NCI-H2171 (cell line): ENCODE measurements at places on chromosomes 1 and 21.

GRCh38 chr1:108038653-108039236 lies 73.8 kb upstream of the VAV3 start:
- DNase-seq, result no peak

DNA sequence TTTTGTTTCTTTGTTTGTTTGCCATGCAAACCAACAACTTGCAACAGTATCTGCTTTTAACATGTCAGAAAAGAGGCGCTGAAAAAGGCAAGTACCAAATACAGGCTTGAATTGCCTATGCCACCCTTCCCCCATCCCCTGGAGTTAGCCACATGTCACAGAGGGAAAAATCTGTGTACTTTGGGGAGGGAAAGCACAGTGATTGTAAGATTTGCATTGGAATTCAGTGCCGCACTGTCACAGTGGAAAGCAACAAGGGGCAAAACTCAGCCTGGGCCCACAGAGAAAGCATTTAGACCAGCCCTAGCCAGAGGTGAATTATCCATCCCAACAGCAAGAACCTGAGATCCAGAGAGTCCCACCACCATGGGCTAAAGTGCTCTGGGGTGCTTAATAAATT lies 52.4 kb upstream of the ACADM start:
- no peak for DNase-seq

GRCh38 chr1:208369658-208370057 lies 125.5 kb upstream of the PLXNA2 start:
- no peak for DNase-seq

DNA sequence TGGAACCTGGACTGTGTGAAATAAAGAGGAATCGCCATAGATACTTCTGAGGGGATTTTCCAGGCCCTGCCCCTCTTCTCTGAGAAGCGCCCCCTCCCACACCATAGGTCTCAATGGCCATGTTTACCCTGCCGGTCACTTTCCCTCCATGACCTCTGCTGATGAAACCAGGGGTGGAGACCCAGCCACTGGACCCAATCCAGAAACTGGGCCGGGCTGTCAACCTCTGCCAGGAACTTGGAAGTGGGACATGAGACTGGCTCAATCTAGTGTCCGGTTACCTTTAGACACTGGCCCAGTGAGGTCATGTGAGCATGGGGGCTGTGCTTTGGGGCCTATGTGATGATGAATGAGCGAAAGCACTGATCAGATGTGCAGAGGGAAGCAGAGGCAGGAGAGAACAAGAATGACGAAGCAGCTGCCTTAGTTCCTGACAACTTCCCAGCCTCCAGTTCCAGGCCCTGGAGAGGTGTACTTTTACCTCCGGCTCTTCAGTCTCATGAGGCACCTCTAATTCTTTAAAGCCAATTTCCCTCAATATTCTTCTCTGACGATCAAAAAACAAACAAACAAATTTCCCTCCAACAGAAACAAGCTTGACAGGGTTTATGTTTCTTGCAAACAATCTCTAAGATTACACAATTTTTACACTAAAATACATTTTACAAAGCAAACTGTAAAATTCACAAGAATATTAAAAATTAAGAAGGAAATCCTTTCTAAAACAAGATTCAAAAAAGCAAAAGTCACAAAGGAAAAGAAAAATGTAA lies 4.9 kb downstream of the ASAP3 start:
- no peak for DNase-seq

GRCh38 chr1:60889709-60890108 lies 192.7 kb upstream of the NFIA start:
- no peak for DNase-seq

DNA sequence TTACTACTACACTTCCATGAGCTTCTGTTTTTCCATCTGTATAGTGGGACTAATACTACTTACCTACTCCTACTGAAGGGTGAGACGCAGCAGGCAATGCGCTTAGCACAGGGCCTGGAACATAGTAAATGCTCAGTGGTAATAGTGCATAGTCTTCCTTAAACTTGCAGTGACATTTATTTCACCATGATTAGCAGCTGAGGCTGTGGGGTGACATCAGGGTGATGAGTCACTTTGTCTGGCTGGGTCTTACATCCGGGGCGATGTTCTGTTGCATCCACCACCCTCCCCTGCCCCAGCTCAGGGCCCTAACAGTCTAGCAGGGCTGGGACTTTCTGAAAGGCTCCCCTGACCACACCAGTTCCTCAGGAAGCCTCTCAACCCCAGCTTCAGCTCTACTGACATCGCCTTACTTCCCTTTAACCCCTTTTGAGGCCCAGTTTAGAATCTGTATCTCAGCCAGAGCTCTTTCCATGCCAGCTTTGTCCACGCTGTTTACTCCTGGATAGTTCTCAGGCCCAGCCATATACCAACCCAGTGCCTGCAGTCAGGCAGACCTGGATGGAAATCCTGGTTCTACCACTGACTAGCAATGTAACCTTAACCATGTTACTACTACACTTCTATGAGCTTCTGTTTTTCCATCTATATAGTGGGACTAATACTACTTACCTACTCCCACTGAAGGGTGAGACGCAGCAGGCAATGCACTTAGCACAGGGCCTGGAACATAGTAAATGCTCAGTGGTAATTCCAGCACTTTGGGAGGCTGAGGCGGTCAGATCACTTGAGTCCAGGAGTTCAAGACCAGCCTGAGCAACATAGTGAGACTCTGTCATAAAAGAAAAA lies 66.3 kb downstream of the CD58 start:
- DNase-seq, result no peak

GRCh38 chr1:52125736-52126359 lies 16.0 kb upstream of the ZFYVE9 start:
- no peak for DNase-seq

DNA sequence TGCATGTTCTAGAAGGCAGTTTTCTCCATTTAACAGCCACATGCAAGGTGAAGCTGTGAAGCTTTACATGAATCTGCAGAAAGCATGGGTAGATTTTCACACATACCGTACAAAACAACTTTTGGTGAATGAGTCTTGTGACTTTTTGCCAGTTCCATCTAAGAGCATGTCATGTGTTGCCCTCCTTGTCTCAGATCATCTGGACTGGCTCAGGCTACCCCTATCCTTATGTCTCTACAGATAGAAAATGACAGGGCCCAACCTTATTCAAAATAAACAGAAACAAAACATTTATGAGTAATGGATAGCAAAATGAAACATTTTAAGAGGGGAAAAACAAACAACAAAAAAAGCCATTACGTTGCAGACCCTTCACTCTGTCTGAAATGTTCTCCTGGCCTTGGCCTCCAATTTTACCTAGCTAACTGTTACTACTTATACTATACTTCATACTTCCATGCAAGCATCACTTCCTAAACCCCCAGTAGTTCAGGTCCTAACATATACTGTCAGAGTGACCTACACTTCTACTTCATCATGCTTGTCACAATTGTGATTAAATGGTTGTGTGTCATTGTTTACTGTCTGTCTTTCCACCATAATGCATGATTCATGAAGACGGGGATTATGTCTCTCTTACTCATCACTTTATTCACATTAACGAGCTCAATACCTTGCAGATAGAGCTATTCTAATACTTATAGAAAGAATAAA lies 39.0 kb downstream of the LRRC8C start:
- DNase-seq, result no peak

GRCh38 chr1:177223359-177223758 lies 52.6 kb downstream of the BRINP2 start:
- DNase-seq, result no peak

GRCh38 chr1:160522622-160523345 lies at the start of gene SLAMF6:
TSS of gene SLAMF6 (minus strand) at chr1:160523255. CDS start at chr1:160523192, 63 bp downstream.
- no peak for DNase-seq

- DNase-seq, result no peak
Observed at GRCh38 chr1:20530306-20530705, 22.1 kb upstream of the FAM43B start.

GRCh38 chr21:15034126-15034853 lies 30.5 kb downstream of the NRIP1 start:
- no peak for DNase-seq

- DNase-seq, result peak; percentile 42
Observed at GRCh38 chr1:66446261-66447001, 87.5 kb upstream of the SGIP1 start.

DNA sequence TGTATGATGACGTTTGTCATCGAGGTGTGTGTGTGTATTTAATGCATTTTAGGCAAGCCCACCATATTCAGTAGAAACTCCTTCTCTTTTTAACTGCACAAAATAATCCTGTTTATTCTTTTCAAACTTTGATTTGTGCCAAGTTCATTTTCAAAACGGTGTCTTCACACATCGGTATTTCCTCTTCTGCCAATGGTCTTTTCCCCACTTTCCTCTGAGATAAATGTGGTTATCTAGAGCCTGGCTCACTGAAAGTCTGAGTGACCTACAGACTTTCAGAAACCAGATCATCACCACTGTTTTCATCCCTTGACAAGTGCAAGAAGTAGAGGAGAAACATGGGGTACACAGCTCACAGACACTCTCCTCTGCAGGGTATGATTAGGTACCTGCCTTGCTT lies 69.4 kb downstream of the GPATCH2 start:
- DNase-seq, result no peak

- no peak for DNase-seq
Observed at GRCh38 chr1:167879508-167879907, 34.4 kb downstream of the ADCY10 start.

DNA sequence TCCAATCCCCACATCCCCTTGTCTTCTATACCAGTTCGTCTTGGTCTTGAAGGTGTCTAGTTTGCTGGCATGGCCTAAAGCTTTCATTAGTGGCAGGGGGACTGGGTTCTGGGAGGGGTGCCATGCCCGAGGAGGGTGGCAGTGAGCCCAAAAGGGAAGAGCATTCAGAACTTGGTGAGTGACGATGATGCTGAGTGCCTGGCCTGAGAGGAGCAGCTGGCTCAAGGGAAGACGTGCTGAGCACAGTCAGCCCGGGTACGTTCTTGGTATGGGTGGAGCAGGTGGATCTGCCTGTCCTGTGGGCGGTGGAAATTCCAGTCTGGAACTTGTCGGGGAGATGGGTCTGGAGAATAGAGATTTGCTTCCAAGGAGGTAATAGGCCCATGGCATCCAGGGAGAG lies 4.6 kb downstream of the FDPS start:
- DNase-seq, result no peak

DNA sequence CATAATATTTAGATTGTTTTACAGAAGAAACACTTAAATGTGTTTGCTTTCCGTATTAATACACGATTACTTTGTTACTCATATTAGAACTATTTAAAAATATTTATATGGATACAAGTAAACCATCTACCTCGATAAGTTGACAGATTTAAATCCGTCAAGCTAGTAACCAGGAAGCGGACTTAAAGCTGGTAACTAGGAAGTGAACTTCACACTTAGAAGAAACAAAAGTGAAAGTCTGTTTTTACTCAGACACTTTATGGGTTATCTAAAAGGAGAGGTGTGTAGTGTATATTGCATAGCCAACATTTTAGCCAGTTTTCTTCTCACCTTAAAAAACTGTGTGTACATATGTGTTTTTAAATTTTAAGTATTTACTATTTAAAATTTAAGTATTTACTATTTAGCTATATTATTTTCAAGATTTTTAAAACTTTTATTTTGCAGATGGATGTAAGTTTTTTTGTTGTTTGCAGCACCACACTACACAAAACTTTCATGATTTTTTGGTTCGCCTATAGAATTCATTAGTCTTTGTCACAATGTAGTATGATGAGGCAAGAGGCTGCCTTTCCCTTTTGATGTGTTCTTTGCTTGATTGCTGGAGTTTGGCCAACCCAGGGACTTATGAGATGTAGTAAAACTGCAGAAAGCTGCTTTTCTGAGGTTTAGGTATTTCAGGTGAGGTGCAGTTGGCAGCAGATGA lies 2.7 kb downstream of the USP25 start:
- peak; percentile 3 for DNase-seq

DNA sequence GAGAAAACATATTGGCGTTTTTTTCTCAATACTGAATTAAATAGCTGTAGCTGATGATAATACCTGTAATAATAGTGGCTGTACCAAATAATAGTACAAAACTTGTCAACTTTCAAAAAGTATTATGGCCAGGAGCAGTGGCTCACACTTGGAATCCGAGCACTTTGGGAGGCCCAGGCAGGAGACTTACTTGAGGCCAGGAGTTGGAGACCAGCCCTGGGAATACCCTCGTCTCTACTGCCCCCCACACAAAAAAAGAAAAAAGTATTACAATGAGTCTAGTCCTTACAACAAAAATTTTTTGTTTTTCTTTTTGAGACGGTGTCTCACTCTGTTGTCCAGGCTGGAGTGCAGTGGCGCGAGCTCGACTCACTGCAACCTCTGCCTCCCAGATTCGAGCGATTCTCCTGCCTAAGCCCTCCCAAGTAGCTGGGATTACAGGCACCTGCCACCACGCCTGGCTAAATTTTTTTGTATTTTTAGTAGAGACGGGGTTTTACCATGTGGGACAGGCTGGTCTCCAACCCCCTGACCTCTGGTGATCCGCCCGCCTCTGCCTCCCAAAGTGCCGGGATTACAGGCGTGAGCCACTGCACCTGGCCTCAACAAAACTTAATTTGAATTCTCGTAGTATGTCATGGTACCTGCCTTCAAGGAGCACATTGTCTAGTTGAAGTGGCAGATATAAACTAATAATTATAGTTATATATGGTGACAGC lies 1.4 kb downstream of the RBBP4 start:
- DNase-seq, result no peak

- no peak for DNase-seq
Observed at GRCh38 chr1:80392529-80392928, 1386.0 kb upstream of the ADGRL4 start.

DNA sequence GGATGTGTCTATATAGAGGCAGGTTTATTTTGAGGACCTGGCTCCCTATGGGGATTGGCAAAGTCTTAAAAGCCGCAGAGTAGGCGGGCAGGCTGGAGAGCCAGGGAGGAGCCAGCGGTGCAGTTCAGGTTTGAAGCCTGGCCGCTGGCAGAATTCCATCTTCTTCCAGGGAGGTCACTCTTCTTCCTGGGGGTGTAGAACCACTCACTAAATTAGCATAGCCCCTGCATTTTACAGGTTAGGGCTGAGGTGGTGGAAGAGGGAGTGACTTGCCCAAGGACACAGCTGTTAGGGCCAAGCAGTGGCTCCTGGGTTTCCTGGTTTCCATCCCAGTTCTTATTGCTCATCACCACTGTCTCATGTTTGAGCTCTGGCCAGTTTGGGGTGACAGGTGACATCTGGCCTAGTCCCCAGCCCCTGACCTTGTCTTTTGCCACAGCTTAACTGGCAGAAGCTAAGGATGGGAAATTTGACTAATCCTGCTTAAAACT lies 1.4 kb downstream of the PINK1 start:
- DNase-seq, result no peak

- DNase-seq, result no peak
Observed at GRCh38 chr1:155761736-155762405, 73.0 kb downstream of the DAP3 start.

DNA sequence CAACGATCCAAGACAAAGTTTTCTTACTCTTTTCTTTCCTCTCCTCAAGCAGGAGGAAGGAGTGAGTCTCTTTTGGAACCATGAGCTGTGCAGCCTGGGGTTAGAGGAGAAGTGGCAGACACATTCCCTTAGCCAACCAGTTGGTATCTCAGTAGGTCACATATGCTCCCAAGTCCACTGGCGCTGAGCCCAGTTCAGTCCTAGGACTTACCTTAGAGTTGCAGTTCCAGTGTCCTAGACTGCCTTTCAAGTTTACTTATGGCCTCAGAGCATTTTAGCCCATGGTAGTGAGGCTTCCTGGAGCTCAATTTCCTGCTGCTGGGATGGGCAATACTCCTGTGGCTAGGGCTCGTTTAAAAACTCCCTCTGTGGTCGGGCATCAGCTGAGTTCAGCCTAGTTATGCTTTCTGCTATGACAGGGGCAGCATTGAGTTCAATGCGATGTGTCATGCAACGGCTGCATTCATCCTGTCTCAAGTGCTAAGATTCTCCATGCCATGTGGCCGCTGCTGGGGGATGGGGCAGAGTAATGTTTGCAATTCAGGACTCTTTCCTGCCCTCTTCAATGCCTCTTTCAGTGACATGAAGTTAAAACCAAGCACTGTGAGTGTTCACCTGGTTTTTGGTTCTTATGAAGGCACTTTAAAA lies 103.8 kb downstream of the LRRC7 start:
- no peak for DNase-seq
